Progenitor cell of endocrine pancreas (in vitro differentiated cells): ENCODE measurements at places on chromosomes 1 and 21. TPM values are rescaled to one million over a fixed set of nuclear protein-coding genes. Genes with fewer than 3 reads are reported as not detected.

CAPN8 gene
- total RNA-seq, result 1.3 and 2.2 TPM in 2 replicates

FAM43B gene
- 0.10 and 0.16 TPM in 2 replicates for total RNA-seq

DNA sequence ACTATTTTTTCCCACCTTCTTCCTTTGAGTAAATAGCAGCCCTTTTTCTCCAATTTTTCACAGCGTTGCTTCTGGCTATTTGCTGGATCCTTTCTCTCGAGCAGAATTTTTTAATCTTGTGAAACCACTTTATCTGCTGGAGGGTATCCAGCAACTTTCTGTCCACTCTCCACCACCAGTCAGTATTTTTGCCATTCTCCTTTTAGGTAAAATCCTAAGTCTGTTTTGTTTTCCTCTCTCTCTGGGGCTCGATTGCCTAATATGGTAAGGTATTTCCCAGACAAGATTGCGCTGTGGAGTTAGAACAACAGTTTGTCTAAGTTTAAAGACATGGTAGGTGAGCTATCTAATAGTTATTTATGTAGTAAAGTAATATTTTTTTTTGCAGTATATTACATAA, 156.9 kb downstream of the PPP1R12B start:
- peaks cover 15% of the 10 kb centered on the region for H3K4me1 ChIP-seq
- peaks cover 3% of the 10 kb centered on the region for H3K36me3 ChIP-seq
- H3K4me3 ChIP-seq, result no peak overlapping the region
- DNase-seq, result no peak
- H3K27ac ChIP-seq, result peak overlapping the region; percentile 86

DNA sequence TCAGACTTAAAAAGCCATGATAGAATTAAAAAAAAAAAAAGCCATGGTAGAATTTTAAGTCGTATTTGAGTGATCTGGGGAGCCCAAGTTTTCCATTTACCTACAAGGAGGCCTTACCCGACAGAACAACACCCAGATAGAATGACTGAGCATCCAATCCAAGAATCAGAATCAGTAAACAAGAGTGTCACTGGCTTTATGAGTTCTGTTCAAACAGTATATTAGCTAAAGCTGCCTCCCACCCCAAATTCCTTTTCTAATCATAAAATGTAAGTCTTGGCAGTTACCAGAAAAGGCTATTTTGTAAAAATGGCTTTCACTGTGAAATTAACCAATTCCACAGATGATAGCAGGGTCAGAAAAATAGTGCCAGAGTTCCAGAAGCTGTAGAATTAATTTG, 1.2 kb downstream of the GTF2B start:
- H3K27ac ChIP-seq, result peak overlapping the region; percentile 98
- no peaks in the 10 kb centered on the region for H3K27me3 ChIP-seq
- peak overlapping the region; percentile 98 for H3K4me3 ChIP-seq
- H3K36me3 ChIP-seq, result peaks cover 6% of the 10 kb centered on the region
- H3K4me1 ChIP-seq, result peaks cover 17% of the 10 kb centered on the region

DNA sequence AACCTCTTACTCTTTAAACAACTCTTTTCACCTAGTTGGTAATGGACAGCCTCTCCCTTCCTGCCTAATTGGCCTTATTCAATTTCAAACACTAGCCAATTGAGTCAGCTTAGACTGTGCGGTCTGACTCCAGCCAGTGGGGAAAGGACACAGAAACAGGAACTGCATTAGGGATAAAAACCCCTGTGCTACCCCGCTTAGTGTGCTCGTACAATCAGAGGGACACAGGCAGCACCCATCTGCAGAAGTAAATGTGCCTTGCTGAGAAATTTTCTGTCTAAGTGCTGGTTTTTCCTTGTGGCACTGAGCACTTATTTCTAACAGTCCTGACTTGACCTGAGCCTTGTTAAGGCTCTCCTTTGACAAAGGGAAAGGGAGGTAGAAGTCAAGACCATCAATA, 6.0 kb upstream of the CD2 start:
- DNase-seq, result no peak
- no peaks in the 10 kb centered on the region for H3K27me3 ChIP-seq
- no peak overlapping the region for H3K4me3 ChIP-seq
- no peak overlapping the region for H3K27ac ChIP-seq
